ENCODE measurements at places on chromosomes 5 and 9.

GRCh38 chr9:34380511-34381315, 4.0 kb upstream of the MYORG start:
- peak; percentile 29 for DNase-seq

DNA sequence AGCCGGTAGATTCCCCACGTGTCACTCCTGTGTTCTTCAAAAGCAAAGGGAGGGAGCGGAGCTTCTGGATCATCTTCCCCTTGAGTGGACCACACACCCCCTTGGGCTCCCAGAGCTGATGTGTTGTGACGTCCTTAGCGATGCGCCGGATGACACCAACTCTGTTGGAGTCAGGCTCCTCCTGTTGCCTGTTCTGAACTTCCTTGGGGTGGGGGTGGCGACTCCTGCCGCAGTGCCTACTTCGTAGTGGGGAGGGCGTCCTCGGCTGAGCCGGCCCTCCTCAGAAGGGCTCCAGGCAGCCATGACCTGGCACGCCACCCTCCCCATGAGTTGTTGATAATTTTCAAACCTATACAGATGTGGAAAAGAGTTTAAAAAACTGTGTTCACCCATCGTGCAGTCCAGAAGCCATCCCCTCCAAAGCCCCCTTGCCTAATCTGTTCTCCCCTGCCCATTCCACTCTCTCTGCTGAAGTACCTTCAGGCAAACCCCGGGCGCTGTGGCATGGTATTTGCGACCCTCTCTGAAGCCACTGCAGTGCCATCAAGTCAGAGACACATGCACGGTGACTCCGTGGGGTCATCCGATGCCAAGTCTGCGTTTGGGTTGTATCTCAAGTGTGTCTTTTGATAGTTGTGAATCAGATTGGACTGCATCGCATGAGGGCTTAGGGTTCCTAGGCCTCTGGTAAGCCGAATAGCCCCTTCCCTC, 16.7 kb downstream of the EXOC3 start:
- DNase-seq, result no peak

GRCh38 chr5:153233933-153234332, 256.5 kb upstream of the GRIA1 start:
- DNase-seq, result no peak

- no peak for DNase-seq
Measured at GRCh38 chr9:120932086-120932823, 5.7 kb upstream of the TRAF1 start.

DNA sequence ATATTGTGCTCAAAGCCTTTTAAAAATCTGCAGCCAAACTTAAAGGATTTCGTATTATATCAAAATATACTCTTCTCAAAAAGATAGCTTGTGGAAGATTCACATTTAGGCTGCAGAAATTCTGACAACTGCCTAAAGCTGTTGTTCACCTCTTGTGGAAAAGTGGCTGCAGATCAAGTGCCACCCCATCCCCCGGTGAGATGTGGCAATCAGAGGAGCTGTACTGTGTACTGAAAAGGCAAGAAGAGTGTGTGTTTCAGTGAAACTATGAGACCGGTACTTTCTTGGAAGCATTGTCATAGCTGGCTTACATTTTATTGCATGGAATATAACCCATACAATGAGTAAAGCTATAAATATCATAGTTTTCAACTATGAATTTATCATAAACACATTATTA, 64.3 kb downstream of the CDH18 start:
- no peak for DNase-seq

Data from NCI-H2029 (cell line).